Keratinocyte (primary cell): ENCODE measurements at places on chromosomes 16 and 17. TPM values are rescaled to one million over a fixed set of nuclear protein-coding genes. Genes with fewer than 3 reads are reported as not detected.

- no peaks in the 10 kb centered on the region for H3K4me1 ChIP-seq
- no peak overlapping the region for H3K4me3 ChIP-seq
- no peak for DNase-seq
- H3K36me3 ChIP-seq = no peaks in the 10 kb centered on the region
- no peak overlapping the region for H3K27ac ChIP-seq
- no peaks in the 10 kb centered on the region for H3K27me3 ChIP-seq
Observed at GRCh38 chr16:259226-259625, 16.5 kb downstream of the RGS11 start.

GRCh38 chr17:54727624-54728023 lies 173.0 kb upstream of the TOM1L1 start:
- DNase-seq = no peak
- no peaks in the 10 kb centered on the region for H3K4me1 ChIP-seq
- H3K27ac ChIP-seq = no peak overlapping the region
- no peaks in the 10 kb centered on the region for H3K36me3 ChIP-seq
- H3K27me3 ChIP-seq = no peaks in the 10 kb centered on the region

DNA sequence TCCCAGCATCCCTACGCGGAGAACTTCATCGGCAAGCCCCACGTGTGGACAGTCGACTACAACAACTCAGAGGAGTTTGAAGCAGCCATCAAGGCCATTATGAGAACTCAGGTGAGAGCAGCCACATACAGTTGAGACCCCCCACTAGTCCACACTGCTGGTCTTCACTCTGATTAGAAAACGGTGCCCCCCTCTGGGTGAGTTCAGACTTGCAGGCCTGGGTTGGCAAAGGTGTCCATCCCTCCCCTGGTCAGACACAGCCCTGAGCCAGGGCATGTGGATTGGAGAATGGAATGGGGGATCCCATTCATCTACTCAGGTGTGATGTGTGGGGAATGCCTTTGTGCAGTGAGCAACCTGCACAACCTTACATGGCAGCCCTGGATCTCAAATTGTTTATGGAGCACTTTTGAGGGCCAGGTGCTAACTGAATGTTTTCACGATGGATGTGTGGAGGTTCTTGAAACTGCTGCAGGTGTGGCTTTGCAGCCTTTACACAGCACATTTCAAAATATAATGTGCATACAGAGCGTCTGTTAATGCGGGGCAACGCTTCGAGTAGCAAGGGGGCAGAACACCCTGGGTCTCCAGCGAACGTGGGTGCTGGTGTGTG lies 72.6 kb downstream of the MGAT5B start:
- no peak overlapping the region for H3K4me3 ChIP-seq
- DNase-seq = no peak
- H3K4me1 ChIP-seq = no peaks in the 10 kb centered on the region
- H3K27ac ChIP-seq = no peak overlapping the region
- peaks cover 24% of the 10 kb centered on the region for H3K27me3 ChIP-seq

- no peaks in the 10 kb centered on the region for H3K27me3 ChIP-seq
- DNase-seq = peak; percentile 78
- H3K4me1 ChIP-seq = peaks cover 40% of the 10 kb centered on the region
- H3K27ac ChIP-seq = peak overlapping the region; percentile 99
Observed at GRCh38 chr17:36533935-36534839, 481 bp downstream of the MYO19 start.

DNA sequence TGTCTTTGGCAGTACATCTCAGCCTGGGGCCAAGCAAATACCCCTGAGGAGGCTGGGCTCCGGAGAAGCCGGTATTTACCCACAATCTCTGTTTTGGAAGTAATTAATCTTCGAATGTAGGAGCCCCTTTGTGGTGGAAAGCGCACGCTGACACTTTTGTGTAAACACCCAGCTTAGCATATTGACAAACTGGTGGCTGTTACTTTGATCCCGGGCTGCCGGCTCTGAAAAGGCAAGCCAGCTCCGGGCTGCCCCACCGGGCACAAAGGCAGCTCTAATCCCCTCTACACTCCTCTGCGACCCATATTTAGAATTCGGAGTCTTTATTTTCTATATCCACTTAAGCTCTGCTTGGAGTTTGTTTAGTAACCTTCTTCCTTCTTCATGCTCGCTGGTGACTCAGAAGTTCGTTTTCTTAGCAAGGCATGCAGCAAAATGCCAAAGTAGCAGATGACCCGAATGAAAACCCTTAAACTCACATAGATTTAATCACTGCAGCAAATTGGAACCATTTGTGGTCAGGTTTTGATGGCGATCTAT lies 144.0 kb upstream of the IRX3 start:
- H3K27ac ChIP-seq = no peak overlapping the region
- H3K36me3 ChIP-seq = no peaks in the 10 kb centered on the region
- H3K27me3 ChIP-seq = peaks cover 8% of the 10 kb centered on the region
- no peak overlapping the region for H3K4me3 ChIP-seq

DNA sequence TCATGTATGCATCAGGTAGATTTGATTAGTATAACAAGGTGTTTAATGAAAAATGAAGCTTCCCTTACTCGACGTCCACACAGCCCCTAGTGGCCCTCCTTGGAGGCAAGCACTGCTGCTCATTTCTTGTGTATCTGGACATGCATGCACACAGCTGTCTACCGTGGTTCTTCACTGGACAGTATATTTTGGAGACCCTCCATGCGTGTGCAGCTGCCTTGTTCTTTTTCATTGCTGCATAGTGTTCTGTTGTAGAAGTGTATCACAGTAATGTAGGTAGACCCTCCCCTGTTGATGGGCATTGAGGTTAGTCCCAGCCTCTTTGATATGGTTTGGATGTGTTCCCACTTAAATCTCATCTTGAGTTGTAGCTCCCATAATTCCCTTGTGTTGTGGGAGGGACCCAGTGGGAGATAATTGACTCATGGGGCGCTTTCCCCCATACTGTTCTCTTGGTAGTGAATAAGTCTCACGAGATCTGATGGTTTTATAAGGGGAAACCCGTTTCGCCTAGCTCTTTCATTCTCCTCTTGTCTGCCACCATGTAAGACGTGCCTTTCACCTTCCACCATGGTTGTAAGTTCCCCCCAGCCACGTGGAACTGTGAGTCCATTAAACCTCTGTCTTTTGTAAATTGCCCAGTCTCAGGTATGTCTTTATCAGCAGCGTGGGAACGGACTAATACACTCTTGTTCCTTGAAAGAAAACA lies 6.3 kb downstream of the CMIP start:
- peaks cover 7% of the 10 kb centered on the region for H3K36me3 ChIP-seq
- no peak overlapping the region for H3K27ac ChIP-seq
- no peak overlapping the region for H3K4me3 ChIP-seq
- H3K27me3 ChIP-seq = no peaks in the 10 kb centered on the region
- peaks cover 29% of the 10 kb centered on the region for H3K4me1 ChIP-seq
- DNase-seq = no peak

DNA sequence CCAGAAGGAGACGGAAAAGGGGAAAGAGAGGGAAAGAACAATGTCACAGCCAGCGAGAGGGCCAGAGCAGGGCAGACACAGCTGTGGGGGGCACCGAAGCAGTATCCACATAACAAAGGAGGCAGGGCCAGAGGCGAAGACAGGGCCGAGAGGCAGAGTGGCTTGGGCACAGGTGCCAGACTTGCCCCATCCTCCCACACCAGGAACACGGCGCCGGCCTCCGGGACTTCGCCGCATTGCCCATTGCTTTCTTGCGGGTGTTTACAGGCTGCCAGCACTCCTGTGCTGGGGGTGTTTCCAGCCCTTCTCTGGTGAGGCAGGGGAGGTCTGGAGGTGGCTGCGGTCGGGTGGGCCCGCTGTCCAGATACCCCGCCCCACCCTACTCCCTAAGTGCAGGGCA lies 78.0 kb downstream of the ENGASE start:
- no peak for DNase-seq
- no peak overlapping the region for H3K4me3 ChIP-seq
- peaks cover 19% of the 10 kb centered on the region for H3K27me3 ChIP-seq
- no peaks in the 10 kb centered on the region for H3K4me1 ChIP-seq

DNA sequence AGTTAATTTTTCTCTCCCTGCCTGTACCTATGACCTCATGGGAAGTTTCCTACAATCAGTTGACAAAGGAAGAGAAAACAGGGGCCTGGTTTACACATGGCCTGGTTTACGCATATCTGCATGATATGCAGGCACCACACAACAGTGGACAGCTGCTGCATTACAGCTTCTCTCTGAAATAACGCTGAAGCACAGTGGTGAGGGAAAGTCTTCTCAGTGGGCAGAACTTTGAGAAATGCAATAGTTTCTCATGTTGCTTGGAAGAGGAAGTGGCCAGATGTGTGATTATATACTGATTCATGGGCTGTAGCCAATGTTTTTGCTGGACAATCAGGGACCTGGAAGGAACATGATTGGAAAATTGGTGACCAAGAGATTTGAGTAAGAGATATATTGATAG lies 324.1 kb upstream of the GOT2 start:
- no peak for DNase-seq
- no peak overlapping the region for H3K4me3 ChIP-seq
- no peaks in the 10 kb centered on the region for H3K27me3 ChIP-seq
- no peaks in the 10 kb centered on the region for H3K4me1 ChIP-seq

GRCh38 chr16:5030251-5030870 lies 3.4 kb downstream of the NAGPA start:
- H3K4me3 ChIP-seq = no peak overlapping the region
- no peaks in the 10 kb centered on the region for H3K36me3 ChIP-seq
- H3K27ac ChIP-seq = no peak overlapping the region
- no peaks in the 10 kb centered on the region for H3K27me3 ChIP-seq
- peaks cover 14% of the 10 kb centered on the region for H3K4me1 ChIP-seq

DNA sequence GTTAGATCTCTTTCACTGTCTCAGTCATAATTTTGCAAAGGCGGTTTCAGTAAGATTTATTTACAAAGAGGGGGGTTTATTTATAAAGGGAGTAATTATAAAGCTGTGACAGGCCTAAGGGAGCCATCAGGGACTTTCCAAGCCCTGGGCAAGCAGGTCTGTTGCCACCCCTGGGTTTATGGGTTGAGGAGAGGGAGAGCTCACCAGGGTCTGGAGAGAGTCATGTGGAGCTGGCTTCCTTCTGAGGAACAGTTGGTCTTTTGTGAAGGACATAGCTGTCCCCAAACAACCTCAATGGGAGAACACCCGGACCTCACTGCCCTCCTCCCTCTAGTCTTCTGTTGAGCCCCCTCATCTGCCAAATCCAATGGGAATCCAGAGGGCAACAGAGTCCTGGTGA lies 9.8 kb downstream of the ITGAM start:
- H3K36me3 ChIP-seq = no peaks in the 10 kb centered on the region
- no peak overlapping the region for H3K27ac ChIP-seq
- H3K4me1 ChIP-seq = peaks cover 33% of the 10 kb centered on the region
- no peaks in the 10 kb centered on the region for H3K27me3 ChIP-seq

DNA sequence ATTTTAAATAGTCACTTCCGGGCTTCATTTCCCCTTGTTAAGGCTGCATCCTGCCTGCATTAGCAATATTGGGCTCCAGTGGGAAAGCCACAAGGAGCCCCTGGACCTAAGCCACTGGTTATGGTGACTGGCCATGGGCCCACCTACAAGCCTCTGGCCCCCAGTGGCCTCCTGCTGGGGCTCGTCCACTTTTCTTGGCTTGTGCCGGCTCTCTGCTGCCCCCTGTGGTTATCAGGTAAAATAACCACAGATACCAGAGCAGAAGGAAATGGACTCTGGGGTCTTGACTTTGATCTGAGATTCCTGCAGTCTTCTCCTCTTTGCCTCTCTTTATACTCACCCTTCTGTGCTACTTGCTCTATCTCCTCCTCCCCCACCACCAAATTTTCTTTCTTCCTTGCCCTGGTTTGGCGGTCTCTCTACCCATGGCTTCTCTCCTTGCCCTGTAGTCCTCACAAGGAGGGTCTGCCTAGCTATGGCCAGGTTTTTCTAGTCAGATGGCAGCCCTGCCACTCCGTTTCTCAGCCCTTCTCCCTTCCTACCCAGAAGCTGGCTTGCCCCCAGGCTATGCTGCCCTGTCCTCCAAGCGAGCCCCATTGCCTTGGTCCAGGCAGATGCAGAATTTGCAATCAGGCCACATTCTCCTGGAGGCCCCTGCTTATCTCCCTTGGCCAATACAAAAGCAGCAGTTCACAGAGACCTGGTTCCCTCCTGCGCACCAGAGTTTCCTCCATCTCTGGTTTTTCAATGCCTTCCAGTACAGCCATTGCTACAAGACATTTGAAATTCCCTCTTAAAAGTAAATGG lies 82.9 kb upstream of the RCVRN start:
- H3K4me1 ChIP-seq = no peaks in the 10 kb centered on the region
- H3K4me3 ChIP-seq = no peak overlapping the region
- no peak overlapping the region for H3K27ac ChIP-seq
- H3K27me3 ChIP-seq = no peaks in the 10 kb centered on the region
- no peak for DNase-seq
- H3K36me3 ChIP-seq = no peaks in the 10 kb centered on the region

GRCh38 chr16:4837733-4838501 lies 9.2 kb downstream of the GLYR1 start:
- DNase-seq = no peak
- H3K27me3 ChIP-seq = no peaks in the 10 kb centered on the region
- no peak overlapping the region for H3K4me3 ChIP-seq
- peaks cover 25% of the 10 kb centered on the region for H3K36me3 ChIP-seq
- no peaks in the 10 kb centered on the region for H3K4me1 ChIP-seq

DNA sequence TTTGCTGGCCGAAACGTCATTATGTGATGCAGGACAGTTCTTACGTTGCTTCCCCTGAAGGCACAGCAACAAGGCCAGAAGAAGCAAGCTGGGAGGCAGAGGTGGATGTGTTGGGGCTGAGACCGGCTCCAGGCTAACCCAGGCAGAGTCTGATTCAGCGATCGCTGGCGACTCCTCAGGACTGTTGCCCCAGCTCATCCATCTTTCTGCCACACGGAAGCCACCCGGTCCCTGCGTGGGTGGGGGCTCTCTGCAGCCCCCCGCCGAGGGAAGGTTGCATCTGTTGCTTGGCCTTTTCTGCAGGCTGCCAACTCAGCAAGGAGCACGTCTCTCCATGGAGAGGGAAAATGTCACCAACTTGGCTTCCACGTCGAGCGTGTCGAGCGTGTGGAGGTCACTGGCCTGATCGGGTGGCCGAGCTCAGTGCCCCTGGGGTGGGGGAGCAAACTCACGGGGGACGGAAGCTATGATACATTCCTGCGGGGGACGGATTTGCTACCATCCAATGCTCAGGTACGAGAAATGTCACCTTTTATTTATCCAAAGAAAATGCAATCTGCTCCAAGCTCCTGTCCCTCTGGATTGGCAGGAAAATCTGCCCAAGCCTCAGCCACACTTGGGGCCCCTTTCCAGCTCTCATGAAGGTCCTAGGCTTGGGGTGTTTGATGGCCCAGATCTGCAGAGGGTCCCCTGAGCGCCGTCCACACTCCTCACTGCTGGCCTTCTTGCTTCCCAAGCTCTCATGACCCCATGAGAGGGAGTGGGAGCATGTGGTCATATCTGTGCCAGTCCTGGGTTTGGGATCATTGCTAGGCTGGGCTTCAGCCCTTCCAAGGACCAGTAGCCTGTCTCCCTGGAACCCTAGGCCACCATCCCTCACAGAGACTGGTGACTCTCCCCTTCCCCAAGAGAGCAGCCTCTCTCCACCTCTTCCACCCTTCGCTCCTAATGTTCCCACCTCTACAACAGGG lies 69.4 kb downstream of the RPH3AL start:
- no peaks in the 10 kb centered on the region for H3K4me1 ChIP-seq
- H3K4me3 ChIP-seq = no peak overlapping the region
- DNase-seq = no peak

Gene STARD3
- polyA plus RNA-seq = 29.0 to 39.6 TPM (median 33.9 TPM) in 3 replicates

Gene KCNJ18
- not detected in 3 replicates for polyA plus RNA-seq

Gene NLRC3
- polyA plus RNA-seq = 0.04 TPM in 1 of 3 replicates, not detected in the others

Gene XAF1
- 5.6 to 10.6 TPM (median 8.9 TPM) in 3 replicates for polyA plus RNA-seq

Gene CAPNS2
- polyA plus RNA-seq = 39.4 to 82.8 TPM (median 70.5 TPM) in 3 replicates

Gene GPR179
- polyA plus RNA-seq = 0.01 TPM in 2 of 3 replicates, not detected in the other

Gene ZNRF1
- polyA plus RNA-seq = 12.9 to 20.3 TPM (median 19.1 TPM) in 3 replicates

Gene SCNN1B
- 0.92 to 2.8 TPM (median 1.5 TPM) in 3 replicates for polyA plus RNA-seq

Gene TP53TG3C
- polyA plus RNA-seq = not detected in 3 replicates

Gene SEPTIN1
- polyA plus RNA-seq = 0.04 TPM in 1 of 3 replicates, not detected in the others

Gene SPN
- polyA plus RNA-seq = 0.01 to 0.07 TPM in 2 of 3 replicates, not detected in the other

Gene STH
- not detected in 3 replicates for polyA plus RNA-seq

Gene SDK2
- 1.8 to 4.5 TPM (median 2.8 TPM) in 3 replicates for polyA plus RNA-seq

Gene TEKT3
- 0.12 to 0.19 TPM (median 0.16 TPM) in 3 replicates for polyA plus RNA-seq

Gene UBB
- 533 to 846 TPM (median 762 TPM) in 3 replicates for polyA plus RNA-seq
